Umbilical cord (tissue), 2 donors: ENCODE measurements at places on chromosomes 6 and 20.

GRCh38 chr20:58555078-58555765 lies 40.0 kb upstream of the APCDD1L start:
- DNase-seq = no peak

DNA sequence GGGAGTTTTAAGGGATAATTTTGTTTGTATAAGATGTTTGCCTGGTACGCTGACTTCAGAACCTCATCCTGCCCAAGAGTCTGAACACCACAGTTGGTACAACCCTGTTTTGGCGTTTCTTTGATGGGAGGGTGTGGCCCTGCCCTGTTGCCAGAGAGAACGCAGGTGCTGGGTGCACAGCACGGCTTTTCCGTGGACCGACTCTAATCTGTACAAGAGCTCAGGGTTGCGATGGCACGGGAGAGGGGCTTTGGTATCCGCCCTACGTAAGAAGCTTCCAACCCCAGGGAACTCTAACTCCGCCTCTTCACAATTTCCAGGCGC lies 1.3 kb downstream of the CYP24A1 start:
- DNase-seq = no peak

DNA sequence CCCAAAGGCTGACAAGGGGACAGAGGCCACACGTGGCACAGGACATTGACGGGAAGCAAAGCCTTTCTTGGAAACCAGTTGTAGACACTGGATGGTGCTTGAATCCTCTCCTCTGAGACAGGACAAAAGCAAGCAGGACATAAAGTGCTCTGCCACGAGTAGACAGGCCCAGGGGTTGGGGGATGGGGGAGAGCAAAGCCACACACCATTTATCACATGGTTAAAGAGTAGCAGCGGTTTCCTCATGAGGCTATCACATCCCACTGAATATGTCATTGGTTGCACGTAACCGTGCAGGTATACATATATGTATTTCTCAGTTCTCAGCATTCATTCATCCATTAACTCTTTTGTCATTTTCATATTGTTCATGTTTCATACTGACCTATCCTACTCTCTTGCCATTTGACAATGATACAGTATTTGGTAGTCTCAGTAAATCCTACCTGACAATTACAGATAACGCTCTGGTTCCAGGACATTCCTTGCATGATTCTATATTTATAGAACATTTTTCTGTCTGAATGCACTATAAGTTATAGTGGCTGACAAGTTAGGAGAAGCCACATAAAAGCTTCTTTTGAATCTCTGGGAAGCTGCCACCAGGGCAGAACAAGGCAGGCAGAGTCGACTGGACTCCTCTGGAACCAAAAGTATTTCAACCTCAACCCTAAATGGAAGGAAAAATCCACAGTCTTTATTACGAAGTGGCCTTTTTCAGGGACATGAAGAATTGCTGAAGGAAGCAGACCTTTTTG lies 23.5 kb downstream of the METTL24 start:
- peak; percentile 65 for DNase-seq

DNA sequence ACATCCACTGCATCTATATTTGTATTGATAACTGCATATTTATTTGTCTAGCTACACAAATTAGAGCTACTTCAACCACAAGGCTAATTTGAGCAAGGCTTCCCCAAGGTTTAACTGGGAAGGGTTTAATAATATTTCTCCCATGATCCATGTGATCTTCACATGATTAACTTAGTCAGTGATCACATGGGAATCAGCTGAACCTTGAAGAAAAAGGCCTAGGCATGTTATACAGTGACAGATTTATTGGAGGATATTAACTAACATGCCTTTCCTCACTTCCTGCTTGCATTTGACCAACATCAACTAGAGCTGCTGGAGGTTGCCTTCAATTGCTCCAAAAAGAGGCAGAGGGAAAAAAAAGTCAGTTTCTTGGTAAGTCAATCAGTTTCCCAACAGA lies 417.0 kb downstream of the HAO1 start:
- DNase-seq = no peak

GRCh38 chr20:50423758-50424157 lies 86.4 kb upstream of the PTPN1 start:
- no peak for DNase-seq

DNA sequence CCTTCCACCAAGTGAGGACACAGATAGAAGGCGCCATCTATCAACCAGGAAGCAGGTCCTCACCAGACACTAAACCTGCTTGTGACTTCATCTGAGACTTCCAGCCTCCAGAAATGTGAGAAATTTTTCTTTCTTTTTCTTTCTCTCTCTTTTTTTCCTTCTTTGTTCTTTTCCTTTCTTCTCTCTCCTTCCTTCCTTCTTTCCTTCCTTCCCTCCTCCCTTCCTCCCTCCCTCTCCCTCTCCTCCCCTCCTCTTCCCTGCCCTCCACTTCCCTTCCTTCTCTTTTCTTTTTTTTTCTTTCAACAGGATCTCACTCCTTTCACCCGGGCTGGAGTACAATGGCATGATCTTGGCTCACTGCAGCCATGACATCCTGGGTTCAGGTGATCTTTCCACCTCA lies 37.4 kb upstream of the MCUR1 start:
- DNase-seq = no peak

GRCh38 chr6:142822842-142823241 lies 122.1 kb downstream of the HIVEP2 start:
- no peak for DNase-seq

- DNase-seq = no peak
Measured at GRCh38 chr6:68738039-68738438, 103.0 kb downstream of the ADGRB3 start.

GRCh38 chr20:25376236-25376635 lies 14.4 kb downstream of the ABHD12 start:
- no peak for DNase-seq

- no peak for DNase-seq
Measured at GRCh38 chr6:46796848-46797580, 3.8 kb downstream of the MEP1A start.

- peak; percentile 14 for DNase-seq
Measured at GRCh38 chr6:46734867-46735719, at the start of gene PLA2G7. PLA2G7 (minus strand) TSS chr6:46735375; CDS start chr6:46722891, 12,484 bp downstream.

DNA sequence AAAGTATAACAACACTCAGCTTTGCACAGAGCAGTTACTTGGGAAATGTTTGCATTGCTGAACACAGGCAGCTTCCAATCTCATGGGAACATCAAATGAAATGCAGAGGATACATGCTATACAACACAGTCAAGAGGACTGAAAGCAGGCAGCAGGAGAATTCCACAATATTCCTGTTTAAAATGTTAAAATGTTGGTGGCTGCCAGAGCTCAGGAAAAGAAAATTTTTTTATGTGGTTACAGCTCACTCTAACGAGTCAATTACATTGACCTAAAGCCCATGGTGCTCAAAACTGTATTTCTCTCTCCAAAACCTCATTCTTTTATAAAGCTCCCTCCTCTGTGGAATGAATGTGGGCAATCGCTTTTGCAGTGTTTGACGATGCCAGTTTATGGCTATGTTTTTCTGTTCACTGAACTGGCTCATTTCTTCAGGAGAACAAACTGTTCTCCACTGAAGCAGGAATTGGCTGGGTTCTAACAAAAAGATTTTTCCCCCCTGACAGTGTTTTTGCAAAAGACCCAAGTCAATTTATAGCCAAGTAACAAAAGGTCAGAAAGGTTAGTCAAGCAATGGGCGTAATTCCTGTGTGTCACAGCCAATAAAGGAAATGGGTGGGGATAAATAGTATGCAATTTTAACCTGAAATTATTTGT lies 69.0 kb downstream of the ZHX3 start:
- peak; percentile 53 for DNase-seq
